Cardiac fibroblast (primary cell): ENCODE measurements at places on chromosomes 12 and 14.

DNA sequence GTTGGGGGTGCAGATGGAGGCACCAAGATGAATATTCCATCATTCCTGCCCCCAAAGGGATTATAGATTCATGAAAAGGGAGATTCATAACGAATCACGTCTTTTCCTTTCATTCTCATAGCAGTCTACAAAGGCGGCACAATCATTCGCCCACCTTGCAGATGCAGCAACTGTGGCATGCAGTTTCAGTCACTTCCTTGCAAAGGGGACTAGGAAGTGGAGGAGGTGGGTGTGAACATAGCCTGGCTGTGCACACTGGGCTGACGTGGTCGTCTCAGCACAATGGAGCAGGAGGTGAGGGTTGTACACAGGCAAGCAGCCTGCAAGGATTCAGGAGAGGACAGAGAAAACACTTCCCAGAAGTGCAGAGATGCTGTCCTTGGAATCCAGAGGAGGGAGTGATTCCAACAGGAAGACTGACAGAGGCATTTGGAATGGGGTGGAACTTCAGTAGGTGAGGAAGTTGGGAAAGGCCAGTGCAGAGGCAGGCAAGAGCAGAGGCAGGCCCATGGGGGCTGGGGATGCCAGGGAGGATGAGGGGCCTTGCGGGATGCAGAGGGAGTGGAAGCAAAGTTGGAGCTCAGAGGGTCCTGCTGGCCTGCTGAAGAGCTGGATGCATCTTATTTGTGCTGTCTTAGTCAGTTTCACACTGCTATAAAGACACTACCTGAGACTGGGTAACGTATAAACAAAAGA is 21.9 kb upstream of the PPP2R5C start:
- no peak for DNase-seq

- no peak for DNase-seq
Observed at GRCh38 chr12:26205941-26206340, 10.6 kb downstream of the SSPN start.

DNA sequence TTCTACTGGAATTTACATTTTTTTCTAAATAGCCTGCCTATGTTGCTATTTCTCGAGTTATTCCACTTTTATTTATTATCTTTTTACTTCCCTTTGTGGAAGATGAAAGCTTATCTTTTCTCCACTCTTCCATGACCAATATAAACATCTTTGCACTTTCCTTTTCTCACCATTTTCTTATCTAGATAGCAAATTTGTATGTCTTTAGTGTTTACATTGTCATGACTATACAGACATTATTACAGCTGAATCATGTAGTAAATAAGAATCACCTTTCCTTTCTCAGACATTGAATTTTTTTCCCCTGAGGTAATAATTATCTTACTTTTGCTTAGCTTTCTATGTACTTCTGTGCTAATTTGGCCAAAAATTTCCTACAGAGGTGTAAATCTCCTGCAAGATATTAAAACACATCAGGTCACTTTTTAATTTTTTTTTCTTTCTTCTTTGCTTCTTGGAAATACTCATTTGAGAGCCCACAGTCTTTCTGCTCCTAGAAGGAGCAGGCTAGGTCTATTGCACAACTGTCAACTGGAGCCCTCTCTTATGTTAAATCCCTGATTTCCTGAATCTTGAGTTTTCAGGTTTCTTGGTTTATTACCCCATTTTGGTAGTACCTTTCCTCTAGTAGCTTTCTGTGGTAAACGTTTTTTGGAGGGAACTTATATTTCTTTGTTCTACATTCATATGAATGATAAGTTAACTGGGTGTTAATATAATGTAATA is 109.0 kb upstream of the ATP2B1 start:
- DNase-seq, result no peak

GRCh38 chr12:119005913-119006312 is 24.6 kb downstream of the SRRM4 start:
- no peak for DNase-seq

DNA sequence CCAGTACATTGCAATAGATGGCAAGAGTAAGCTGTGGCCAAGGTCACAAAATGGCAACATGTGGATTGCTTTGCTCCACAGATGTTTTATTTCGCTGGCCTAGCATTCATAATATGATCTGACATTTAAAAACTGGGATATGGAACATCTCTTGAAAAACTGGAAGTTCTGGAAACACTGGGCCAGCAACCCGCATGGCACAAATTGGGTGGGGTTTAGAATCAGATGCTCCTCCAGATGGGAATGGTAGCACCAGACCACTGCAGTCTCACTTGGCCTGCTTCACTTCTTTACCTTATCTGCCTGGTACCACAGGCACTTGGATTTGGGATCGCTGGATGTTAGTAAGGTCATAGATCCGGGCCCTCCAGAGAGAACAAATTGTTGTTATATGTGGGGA is 10.1 kb downstream of the ZC2HC1C start:
- DNase-seq, result no peak

- no peak for DNase-seq
Observed at GRCh38 chr12:101013993-101014392, 196.0 kb downstream of the SLC5A8 start.

GRCh38 chr12:60995256-60995825 is 1264.9 kb upstream of the USP15 start:
- DNase-seq, result no peak

GRCh38 chr14:68473794-68474193 is 319.1 kb downstream of the ZFP36L1 start:
- peak; percentile 59 for DNase-seq

DNA sequence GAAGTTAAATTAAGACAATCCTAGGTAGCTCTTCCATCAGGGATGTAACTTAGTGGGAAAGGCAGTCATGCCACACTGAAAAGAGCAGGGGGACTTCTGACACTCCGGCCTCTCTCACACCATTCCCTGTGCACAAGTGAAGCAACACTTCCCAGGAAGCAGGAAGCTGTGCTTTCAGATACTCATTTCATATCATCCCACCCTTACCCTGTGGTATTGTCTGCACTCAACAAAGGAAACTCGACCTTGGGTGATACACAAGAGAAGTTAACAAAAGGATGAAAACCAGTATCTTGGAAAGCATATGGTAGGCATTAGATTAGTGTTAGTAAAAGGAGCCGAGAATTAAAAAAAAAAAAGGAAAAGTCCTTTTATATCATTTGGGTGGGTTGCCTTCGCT is 61.3 kb upstream of the MDM1 start:
- DNase-seq, result no peak

GRCh38 chr12:38639625-38640024 is 265.8 kb downstream of the CPNE8 start:
- DNase-seq, result no peak

- peak; percentile 76 for DNase-seq
Observed at GRCh38 chr12:6326316-6327228, 15.3 kb downstream of the TNFRSF1A start.

DNA sequence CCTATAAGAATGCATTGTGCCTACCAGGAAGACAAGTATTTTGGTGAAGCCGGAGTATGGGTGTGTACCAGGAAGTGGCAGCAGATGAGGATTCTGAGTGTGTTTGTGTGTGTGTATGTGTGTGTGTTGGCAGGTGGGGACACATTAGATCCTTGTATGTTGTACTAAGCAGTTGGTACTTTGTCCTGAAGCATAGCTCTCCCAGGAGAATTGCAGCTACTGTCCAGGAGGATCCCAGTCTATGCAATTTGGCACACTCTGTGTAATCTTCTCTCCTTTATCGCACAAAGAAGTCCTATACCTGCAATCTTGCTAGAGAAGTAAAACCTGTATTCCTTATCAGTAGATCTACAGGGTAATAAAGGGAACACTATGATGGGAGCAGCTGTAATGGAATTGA is 276.5 kb downstream of the PAWR start:
- DNase-seq, result no peak

- DNase-seq, result peak; percentile 79
Observed at GRCh38 chr14:105475269-105476096, 862 bp downstream of the CRIP2 start.

- DNase-seq, result peak; percentile 81
Observed at GRCh38 chr12:112347581-112347982, 34.6 kb downstream of the HECTD4 start.

GRCh38 chr12:52080403-52081251 is 1.1 kb downstream of the SMIM41 start:
- no peak for DNase-seq

GRCh38 chr14:90819734-90820393 is 3.6 kb upstream of the TTC7B start:
- DNase-seq, result no peak

- no peak for DNase-seq
Observed at GRCh38 chr14:62468946-62469345, 576.3 kb downstream of the KCNH5 start.

GRCh38 chr12:15651371-15651770 is 137.8 kb downstream of the EPS8 start:
- no peak for DNase-seq

DNA sequence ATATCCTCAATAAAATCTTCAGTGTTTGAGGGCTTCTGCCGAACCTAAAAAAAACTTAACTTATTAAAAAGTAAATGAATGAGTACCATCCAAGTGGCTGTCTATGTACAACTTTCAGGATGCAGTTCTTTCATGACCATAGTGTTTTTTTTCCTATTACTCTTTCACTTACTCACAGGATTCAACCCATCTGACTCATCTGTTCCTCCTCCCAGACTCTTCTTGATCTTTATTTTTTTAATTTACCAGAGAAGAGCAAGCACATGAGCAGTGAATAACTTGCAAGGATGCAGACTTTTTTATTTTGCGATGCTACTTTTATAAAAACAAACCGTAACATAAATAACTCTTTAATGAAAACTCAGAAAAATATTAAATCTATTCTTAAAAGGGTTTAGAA is 24.5 kb downstream of the RECQL start:
- DNase-seq, result peak; percentile 75

DNA sequence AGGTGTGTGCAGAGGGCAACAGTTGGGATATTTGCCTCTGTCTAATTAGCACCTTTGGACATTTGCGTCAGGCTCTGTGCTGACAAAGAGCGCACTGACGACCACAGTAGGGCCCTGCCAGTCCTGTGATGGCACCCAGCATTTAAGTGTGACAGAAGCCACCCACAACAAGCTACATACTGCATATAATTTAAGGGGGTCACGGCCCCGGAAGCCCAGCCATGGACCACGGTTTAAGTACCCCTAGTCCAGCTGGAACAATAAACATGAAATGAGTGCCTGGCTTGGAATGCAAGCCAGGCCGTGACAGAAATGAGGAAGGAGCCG is 16.8 kb upstream of the DYNC1H1 start:
- DNase-seq, result peak; percentile 23

DNA sequence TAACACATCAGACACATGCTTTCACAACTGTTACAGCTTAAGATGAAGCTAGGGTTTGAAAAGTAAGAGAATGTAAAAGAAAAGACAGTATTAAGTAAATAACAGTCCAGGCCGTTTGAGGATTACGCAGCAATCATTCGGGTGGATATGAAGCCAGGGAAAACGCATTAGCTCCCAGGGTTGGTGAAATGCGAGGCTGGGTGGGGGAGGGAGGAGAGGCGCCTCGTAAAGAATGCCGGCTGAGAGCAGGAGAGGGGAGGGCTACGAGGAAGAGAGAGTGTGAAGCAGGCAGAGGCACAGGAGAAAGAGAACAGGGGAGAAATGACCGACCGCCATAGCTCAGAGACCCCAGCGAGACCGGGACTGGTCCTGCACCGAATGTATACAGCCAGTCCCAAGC is 73.0 kb downstream of the IQSEC3 start:
- DNase-seq, result no peak

- DNase-seq, result peak; percentile 84
Observed at GRCh38 chr14:103576371-103577024, 13.7 kb downstream of the COA8 start.

DNA sequence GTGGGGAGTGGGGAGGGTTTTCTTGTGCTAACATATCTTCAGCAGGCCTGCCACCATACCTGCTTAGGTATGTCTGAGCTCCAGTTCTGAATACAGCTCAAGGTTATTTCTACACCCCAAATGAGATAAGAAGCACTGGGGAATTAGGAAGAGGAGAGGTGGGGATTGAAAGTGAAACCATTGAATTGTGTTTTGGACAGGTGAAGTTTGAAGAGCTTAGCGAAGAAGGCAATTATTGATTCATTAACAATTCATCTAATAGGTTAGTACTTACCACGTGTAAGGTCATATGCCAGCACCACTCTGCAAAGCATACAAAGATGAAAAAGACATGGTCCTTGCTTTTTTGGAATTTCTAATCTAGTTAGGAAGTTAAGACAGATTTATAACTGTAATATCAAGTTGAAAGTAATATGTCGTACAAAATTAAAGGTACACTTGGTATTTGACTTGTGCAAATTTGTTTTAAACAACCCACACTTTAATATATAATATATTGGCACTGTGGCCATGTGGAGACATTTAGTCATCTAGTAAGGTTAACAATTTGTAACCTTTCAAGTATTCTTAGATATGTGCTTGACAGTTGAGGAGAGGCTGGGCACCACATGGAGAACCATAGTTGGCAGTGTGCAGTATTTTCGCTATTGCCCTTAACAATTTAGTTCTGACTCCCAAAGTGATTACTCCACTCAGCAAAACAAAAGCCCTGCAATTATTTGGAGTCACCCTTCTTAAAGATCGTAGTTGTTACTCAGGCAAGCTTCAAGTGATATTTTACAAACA is 3.6 kb downstream of the SMCO3 start:
- DNase-seq, result no peak

- no peak for DNase-seq
Observed at GRCh38 chr14:102185360-102185759, 45.7 kb downstream of the WDR20 start.

DNA sequence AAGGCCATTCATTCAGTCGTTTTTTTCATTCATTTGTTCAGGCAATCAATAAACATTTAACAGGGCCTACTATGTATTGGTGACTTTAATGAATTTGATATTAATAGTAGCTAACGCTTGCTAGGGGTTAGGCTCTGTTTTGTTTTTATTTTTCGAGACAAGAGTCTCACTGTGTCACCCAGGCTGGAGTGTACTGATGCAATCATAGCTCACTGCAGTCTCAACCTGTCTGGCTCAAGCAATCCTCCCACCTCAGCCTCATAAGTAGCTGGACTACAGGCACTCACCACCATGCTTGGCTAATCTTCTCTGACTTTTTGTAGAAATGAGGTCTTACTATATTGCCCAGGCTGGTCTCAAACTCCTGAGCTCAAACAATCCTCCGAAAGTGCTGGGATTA is 25.6 kb upstream of the MED13L start:
- DNase-seq, result no peak

DNA sequence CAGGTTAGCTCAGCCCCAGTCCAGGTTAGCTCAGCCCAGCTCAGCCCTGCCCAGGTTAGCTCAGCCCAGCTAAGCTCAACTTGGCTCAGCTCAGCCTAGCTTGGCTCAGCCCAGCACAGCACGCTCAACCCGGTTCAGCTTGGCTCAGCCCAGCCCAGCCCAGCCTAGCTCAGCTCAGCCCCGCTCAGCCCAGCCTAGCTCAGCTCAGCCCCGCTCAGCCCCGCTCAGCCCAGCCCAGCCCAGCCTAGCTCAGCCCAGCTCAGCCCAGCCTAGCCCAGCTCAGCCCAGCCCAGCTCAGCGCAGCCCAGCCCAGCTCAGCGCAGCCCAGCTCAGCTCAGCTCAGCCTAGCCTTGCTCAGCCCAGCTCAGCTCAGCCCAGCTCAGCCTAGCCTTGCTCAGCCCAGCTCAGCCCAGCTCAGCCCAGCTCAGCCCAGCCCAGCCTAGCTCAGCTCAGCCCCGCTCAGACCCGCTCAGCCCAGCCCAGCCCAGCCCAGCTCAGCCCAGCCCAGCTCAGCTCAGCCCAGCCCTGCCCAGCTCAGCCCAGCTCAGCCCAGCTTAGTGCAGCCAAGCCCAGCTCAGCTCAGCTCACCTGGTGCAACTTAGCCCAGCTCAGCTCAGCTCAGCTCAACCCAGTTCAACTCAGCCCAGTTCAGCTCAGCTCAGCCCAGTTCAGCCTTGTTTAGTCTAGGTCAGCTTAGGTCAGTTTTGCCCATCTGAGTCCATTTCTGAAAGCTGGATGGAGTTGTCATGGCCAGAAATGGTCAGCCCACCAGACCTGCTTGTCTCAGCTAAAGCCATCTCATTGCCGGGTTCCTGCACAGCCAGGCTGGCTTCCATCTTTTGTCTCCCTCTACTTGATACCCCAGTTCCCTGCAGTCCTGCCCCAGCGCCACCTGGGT is 333.6 kb downstream of the TMEM121 start:
- DNase-seq, result no peak
